ENCODE measurements at places on chromosomes 5 and 9.

- DNase-seq, result no peak
Measured at GRCh38 chr5:145704724-145705123, 130.4 kb downstream of the PRELID2 start.

DNA sequence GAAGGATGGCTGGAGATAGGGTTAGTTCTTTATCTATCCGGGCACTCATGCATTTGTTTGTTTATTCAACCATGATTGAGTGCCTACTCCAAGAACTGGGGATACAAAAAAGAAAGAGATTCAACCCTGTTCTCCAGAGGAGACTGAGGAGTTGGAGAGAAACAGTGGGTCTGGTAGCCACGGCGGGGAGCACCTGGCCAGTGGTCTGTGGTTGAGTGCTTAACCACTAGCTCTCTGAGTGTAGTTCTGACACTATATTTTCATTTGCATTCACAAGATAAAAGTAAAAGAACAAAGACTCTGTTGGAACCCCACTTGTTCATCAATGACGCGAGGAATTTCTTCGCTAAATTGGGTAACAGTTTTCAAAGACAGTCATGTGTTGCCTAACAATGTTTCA, 295.5 kb upstream of the MSX2 start:
- no peak for DNase-seq

GRCh38 chr5:64838376-64838775, 69.6 kb downstream of the CWC27 start:
- no peak for DNase-seq

GRCh38 chr9:94805585-94805984, 79.1 kb downstream of the AOPEP start:
- peak; percentile 89 for DNase-seq

- no peak for DNase-seq
Measured at GRCh38 chr9:131728546-131728910, 11.3 kb downstream of the RAPGEF1 start.

Data from PC-3 (cell line).